ENCODE measurements at places on chromosomes 11 and 22. TPM values are rescaled to one million over a fixed set of nuclear protein-coding genes. Genes with fewer than 3 reads are reported as not detected.
A peak's percentile ranks its signal among the peaks of the same experiment; 100 is the strongest.

GRCh38 chr11:59112494-59112893, 5.5 kb downstream of the FAM111B start:
- DNase-seq, result no peak

GRCh38 chr11:15507592-15507991, 392.9 kb downstream of the INSC start:
- DNase-seq, result no peak

- no peak for DNase-seq
These were observed 54.8 kb upstream of the CREB3L1 start for GRCh38 chr11:46222490-46223251.

DNA sequence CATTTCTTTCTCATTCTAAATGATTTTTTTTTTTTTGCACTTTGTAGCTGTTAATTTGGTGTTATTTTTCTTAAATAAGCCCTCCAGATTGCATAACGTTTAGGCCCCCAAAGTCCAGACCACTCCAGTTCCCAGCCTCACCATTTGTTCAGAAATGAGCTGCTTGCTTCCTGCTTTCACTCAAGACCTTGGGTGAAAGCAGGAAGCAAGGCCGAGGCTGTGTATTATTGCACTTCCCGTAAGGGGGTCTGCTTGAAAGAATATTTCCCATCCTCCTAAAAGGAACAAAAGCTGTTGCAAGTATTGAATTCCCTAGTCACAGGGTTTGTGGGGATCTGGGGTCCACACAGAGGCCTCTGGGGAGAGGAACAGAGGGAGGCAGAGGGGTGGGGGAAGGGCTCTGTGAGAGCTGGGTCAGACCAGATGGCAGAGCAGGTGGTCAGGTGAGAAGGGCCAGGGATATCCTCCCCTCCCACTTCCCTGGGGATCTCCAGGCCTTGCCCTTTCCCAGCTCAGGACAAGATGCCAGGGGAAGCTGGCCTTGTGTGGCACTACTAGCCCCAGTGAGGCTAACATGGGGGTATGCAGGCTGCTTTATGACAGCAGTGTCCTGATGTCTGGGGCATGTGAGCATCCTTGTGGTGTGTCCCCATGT, 51.6 kb upstream of the MYEOV start:
- DNase-seq, result no peak

DNA sequence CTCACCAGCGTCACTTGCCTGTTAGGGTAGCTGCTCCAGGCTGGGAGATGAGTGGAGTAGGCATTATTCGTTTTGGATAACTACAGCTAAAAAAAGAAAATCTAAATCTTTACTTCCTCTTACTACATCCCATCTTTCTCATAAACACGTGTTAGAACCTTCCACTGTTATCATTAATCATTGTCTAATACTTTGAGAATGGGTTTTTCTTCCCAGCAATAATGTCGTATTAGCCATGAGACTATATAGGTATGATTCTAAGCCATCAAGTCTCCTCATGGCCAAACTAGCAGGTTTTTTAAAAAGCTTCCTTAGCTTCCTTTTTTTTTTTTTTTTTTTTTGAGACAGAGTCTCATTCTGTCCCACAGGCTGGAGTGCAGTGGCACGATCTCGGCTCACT, 3.9 kb upstream of the TEF start:
- no peak for DNase-seq

DNA sequence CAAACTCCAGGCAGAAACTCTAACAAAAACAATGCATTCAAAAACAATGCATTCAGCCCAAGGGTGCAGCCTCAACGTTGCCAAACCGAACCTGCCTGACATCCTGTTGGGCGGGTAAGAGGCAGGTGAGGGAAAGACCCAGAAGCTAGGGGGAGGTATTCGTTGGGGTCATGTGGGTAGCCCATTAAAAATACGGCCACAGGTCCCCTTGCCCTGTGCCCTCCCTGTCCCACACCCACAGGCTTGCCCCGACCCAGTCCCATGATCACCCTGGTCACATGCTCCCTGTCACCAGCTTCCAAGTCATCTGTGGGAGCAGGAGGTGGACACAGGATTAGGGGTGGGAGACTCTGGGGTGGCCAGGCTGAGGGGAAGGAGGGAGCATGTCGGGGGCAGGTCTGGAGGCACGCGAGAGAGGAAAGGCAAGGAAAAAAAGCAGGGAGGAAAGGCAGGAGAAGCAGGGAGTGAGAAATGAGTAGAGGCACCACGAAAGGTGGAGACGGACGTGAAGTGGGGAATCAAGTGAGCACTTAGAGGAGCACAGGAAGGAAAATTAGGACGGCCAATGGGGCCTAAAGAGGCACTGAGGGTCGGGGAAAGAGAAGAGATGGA, 683 bp downstream of the PLA2G6 start:
- peak; percentile 50 for DNase-seq

DNA sequence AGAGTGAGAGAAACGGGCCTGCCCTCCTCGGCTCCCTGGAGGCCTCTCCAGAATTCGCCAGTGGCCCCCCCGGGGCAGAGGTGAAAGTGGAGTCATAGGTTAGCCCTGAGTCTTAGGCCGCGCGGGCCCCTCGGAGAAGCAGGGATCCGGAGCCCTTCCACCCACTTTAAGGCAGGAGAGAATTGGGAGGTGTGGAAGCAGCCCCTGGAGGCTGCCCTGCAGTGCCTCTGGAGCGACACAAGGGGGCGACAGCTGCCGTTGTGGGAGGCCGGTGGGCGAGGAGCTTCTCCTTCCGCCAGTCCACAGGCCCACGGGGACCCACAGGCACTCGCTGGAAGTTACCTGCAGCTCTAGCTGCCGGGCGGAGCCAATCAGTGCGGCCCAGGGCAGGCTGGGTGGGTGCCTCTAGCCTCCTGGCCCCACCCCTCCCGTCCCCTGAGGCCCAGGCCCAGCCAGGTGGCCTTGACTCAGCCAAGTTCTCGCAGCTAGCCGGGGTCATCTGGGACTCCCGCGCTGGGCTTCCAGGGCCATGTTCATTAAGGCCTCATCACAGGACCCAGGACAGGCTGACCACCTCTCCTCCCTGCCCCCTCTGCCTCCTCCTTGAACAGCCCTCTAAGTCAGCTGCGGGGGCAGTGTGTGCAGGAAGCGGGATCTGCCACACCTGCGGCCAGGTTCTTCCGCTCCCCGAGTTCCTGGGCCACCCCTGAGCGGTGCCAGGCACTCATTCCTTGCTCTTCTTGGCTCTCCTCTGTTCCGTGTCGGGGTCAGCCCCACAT, 5.0 kb downstream of the DGKZ start:
- DNase-seq, result peak; percentile 84

- no peak for DNase-seq
These were observed 60.5 kb downstream of the DDI1 start for GRCh38 chr11:104096900-104097299.

DNA sequence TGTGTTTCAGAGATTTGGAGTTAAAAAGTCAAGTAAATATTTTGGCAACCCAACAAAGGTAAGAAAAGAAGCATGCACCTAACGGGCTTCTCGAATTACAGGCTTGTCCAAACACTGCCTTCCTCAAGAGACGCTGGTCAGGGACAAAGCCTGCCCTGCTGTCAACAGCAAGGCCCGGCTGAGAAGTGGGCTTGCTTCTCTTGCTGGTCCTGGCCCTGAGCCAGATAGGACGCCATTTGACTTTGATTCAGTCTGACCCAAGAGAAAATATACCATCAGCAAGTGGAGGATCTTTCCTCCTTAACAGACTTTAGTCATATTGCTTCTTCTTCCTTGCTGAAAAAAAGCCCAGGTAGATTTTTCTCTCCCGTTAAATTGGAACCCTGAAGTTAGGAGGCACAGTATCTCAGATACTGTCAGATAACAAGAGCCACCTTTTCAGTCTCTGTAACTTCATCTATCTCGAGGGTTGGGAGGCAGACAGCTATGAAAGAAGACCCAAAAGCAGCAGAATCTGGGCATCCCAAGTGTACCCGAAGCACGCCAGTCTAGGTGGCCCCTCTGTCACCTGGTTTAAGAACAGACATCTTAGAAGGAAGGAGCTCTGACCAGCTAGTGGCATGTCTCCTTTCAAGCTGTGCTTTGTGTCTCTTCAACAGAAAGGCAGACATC, 57.5 kb downstream of the C22orf31 start:
- no peak for DNase-seq

- DNase-seq, result no peak
These were observed 12.6 kb downstream of the WNT7B start for GRCh38 chr22:45964372-45964771.

DNA sequence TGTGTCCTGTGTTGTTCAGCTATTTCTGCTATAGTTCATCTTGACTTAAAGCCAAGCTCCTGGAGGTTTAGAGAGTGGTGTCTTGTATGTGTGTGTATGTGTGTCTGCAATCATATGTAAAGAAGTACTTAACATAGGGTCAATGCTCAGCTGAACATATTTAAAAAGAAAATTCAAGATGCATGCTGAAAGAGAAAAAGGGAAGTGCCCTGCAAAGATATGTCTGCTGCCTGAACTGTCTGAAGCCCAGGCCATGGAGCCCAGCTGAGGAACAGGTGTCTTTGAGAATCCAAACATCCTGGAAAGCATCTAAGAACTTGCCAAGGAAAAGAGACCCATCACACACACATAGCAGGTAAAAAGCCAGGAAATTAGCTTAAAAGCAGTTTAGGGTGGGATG, 6.6 kb downstream of the TCN1 start:
- no peak for DNase-seq

- DNase-seq, result no peak
These were observed 88.5 kb downstream of the TENM4 start for GRCh38 chr11:79352349-79352703.

The VSIG10L2 gene
- not detected for total RNA-seq

The AMOTL1 gene
- total RNA-seq, result 0.67 TPM

The CSNK2A3 gene
- 0.29 TPM for total RNA-seq

The OR8G5 gene
- total RNA-seq, result not detected
